Pons (tissue), 1 donor: ENCODE measurements at places on chromosomes 2 and 18.
A peak's percentile ranks its signal among the peaks of the same experiment; 100 is the strongest.

DNA sequence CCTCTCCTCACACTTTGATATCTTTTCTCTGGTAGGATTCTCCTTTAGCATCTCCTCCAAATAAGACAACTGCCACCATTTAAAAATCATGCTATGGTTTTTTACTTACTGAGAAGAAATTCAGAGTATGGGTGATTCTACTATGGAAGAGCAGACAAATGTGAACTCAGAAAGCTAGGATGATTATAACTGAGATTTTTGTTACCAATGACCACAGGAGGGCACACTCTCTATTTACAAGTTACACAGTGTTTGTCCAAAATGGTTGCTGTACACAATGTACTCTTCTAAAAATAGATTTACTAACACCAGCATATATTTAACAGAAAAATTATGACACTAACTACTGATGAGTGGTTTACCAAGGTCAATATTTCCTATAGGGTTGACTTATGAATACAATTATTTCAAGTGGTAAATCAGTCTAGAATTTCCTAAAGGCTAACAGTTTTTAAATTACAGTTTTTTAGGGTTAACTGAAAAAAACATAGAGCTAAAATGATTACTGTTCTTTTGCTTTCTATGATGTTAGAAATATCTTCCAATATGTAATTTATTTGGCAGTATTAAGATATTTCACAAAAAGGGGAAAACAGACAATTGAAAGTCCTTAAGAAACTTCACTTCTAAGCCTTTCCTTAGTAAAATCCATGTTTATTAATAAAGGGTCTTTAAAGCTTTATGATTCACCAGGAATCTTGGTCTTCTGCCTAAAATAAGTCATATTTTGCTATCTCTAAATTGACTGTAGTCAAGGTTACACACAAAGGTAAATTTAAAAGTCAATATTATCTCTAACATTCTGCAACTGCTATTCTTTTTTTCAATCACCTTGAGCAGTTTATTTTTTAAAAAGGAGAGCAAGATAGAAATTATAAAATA lies 57.2 kb downstream of the MAP4K3 start:
- peak; percentile 91 for DNase-seq

DNA sequence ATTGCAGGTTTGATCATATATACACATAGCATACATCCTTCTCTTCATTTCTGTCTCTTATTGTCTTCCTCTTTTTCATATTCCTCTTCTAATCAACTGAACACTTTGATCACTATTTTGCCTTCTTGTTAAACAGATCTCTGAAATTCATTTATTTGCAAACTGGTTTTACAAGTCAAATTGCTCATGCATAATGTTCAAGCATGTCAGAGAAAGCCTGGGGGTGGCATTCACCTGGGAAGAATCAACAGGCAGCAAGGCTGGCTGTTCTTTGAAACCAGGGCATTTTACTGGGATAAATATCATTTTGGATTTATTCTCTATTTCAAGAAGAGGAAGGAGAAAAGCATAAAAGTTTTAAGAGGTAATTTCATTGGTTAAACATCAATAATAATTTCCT lies 66.9 kb upstream of the LRATD1 start:
- DNase-seq = no peak

DNA sequence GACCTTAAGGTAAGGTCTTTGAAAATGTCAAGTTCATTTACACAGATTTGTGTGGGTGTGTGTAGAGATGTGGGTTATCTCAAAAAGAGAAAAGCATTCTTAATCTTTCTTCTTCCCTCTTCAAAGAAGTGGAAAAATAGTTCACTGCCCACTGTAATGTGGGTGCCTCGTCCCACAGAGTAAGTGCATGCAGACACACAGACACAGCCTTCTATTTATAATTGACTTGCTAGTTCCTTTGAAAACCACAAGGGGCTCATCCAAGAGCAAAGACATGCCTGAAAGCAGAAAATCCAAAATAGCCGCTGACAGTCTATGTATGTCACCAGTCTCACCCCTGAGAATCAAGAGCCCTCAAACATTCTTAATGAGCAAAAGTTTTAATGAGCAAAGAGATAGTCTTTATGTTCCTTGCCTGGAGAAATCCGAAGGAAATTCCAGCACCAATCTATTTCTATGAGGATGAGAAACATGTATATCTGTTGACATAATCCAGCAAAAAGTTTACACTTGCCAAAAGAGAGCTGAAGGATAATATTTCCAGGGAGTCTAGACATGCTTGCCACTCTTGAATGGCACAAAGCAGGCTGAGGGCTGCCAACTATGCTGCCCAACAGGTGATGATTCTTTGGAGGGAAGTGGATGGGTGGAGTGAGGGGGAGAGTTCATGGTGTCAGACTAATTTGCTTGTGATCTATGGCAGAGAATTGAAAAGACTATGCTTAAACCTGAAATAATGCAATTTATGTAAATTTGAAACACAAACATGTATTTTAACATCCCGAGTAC lies 93.9 kb downstream of the ACVR1 start:
- peak; percentile 28 for DNase-seq

GRCh38 chr2:43522177-43522576 lies 73.7 kb downstream of the THADA start:
- no peak for DNase-seq

DNA sequence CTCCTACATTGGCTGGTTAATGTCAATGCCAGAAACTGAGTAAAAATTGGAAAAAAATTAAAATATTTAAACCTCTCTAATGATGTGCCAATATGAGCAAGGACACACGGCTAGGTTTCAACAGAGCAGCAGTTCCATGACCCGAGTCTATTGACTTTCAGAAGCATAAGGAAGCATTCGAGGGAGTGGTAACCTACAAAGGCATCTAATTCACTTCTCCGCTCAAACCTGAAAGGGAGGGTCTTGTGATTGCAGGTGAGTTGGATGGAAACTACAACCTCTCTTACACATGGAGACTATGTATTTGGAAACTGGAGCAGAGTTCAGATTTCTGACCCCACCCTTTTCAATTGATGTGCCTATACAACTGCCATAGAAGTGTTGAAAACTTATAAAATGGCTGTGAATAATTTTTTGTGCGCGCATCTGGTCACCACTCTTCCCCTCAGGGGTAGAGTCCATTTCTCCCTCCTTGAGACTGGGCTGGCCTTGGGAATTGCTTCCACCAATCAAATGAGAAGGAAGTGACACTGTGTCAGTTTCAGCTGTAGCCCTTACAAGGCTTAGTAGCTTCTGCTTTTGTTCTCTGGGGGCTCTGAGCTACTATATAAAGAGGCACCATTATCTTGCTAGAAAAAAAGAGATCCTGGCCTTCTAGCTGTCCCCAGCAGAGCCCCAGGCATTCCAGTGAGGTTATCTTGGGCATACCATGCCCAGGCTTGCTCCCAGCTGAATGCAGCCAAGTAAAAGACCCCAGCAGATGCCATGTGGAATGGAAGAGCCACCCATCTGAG lies 278.0 kb downstream of the EPHA4 start:
- DNase-seq = no peak

GRCh38 chr2:130393318-130393910 lies 37.6 kb downstream of the PTPN18 start:
- no peak for DNase-seq
